Effector memory CD8-positive, alpha-beta T cell (primary cell): ENCODE measurements at places on chromosomes 7 and 10.

DNA sequence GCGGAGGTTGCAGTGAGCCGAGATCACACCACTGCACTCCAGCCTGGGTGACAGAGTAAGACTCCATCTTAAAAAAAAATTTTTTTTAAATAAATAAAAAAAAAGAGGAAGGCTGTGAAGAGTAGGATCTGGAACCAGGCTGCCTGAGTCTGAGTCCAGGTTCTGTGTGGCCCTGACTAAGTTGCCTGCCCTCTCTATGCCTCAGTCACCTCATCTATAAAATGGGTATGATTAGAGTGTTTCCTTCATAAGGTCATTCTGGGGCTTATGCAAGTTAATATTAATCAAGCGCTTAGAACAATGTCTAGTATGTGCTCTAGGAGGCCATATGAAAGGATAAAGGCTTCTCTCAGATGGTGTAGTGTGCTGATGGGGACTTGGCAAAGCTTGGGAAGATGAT, 12.3 kb downstream of the COL26A1 start:
- no peak for DNase-seq

- DNase-seq = no peak
Observed at GRCh38 chr10:58585435-58585834, 72.8 kb downstream of the BICC1 start.

DNA sequence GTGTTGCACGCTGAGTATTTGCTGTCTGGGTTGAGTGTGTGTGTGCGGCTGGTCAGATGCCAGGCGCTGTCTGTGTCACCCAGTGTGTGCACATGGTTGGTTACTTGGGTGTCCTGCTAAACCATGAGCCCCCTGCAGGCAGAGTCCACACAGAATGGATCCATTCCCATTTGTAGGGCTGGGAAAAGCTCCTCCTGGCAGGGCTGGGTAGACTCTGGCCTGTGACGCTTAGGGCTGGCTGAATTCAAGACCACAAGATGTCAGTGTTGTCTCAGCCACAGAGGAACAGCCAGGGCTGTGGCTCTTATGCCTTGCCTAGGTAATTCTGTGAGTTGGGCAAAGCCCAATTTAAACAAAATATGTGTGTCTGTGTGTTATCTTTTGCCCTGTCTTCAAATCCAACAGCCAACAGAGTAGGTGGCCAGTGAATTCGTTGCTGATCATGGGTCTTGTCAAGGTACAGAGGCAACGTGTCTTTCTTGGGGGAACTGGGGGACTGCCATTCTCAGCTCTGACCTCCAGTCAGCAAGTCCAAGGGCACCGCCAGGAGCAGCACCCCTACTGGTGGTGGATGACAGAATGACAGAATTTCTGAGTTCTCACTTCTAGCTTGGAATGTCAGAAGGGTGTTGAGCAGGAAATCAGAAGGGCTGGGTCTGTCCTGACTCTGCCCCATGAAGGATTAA, 285.1 kb downstream of the CCSER2 start:
- DNase-seq = no peak

- DNase-seq = no peak
Observed at GRCh38 chr7:90769036-90769435, 172.9 kb downstream of the CDK14 start.

- no peak for DNase-seq
Observed at GRCh38 chr7:71782051-71782450, 630.1 kb downstream of the CALN1 start.

DNA sequence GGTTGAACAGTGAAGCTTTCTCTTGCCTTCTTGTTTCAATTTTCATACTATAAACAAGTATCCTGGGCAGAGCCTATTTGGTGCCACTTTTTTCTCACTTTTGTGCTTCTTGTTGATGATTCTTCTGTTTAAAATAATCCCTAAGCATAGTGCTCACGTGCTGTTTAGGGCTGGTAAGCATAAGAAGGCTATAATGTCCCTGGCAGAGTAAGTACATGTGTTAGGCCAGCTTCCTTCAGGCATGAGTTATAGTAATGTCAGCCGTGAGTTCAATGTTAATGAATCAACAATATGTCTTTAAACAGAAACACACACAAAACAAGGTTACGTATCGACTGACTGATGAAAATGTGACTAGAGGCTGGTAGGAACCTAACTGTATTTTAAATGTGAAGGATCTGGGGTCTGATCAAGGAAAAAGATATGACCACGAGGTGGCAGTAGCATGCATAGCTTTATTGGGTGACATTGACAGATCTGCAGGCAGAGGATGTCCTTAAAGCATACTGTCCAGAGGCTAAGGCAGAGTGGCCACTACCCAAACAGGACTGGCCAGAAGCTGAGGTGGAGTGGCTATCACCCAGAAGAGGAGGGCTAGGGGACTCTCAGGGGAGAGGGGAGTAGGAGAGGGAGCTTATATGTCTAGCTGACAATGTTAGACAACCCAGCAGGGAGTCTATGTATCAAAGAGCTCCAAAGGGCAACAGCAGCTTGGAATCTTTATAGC, 113.7 kb downstream of the BRAF start:
- DNase-seq = peak; percentile 73

DNA sequence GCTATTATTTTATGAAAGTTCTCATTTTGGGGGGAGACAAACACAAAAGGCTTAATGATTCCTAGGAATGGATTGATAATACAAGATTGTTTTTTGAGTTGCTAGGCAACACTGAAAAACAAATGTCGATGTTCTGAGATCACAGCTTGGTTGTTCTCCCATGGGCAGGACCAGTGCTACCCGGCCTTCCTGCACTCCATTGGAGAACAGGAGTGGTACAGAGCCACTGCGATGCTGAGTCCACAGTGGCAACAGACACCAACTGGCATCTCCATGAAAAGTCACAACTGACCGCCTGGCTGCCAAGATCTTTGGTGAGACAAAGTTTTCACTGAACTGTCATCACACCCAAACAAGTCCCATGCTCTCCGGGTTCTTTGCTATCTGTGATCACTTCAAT, 68.9 kb upstream of the NMT2 start:
- DNase-seq = no peak

- no peak for DNase-seq
Observed at GRCh38 chr7:26705567-26705966, 158.8 kb downstream of the SKAP2 start.

DNA sequence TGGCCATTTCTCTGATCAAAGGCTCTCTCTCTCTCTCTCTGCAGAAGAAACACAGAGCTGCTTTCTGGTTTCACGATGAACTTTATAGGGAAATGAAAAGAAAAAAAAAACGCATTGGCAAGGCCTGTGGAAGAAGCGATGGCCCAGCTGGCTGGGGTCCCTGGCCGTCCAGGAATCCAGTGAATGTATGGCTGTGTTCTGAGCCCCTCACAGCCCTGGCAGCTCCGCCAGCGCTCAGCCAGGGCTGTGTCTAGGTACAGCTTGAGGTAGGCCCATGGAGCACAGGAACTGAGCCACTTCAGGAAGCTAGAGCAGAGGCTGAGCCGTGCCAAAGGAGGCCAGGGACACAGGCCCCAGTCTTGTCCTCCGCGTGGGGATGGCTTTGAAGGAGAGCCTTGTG, 13.1 kb upstream of the UCMA start:
- DNase-seq = no peak

DNA sequence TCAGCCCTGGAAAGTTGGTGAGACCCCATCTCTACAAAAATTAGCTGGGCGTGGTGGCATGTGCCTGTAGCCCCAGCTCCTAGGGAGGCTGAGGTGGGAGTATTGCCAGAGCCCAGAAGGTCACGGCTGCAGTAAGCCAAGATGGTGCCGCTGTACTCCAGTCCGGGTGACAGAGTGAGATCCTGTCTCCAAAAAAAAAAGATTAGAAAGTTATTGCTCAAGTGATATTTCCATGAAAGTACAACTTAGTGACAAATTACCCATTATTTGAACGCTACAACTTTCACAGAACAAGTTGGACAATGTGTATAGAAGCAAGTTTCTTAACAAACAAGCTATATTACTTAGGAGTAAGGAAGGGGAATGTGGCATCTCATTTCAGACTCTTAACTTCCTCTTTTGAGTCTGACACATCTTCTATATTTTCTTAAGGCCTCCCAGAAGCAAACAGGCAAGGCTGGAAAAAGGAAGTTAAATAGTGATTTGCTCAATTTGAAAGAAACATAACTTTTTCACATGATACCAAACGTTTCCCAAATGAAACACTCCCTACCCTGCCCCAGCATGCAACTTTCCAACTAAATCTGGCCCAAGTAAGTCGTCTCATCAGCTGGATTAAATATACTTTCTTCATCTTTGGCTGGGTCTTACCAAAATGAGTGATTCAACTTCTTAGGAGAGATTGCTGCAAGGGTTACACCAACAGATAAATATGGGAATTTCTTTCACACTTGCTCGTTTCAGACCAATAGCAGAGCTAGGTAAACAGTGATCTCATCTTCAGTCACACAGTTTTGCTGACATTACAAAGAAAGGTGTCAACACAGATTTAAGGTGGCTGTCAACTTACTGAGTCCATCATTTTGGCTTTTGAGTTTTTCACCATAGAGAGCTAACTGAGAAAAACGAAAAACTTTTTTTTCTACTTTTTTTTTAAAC, 66.3 kb upstream of the KLF6 start:
- DNase-seq = no peak

DNA sequence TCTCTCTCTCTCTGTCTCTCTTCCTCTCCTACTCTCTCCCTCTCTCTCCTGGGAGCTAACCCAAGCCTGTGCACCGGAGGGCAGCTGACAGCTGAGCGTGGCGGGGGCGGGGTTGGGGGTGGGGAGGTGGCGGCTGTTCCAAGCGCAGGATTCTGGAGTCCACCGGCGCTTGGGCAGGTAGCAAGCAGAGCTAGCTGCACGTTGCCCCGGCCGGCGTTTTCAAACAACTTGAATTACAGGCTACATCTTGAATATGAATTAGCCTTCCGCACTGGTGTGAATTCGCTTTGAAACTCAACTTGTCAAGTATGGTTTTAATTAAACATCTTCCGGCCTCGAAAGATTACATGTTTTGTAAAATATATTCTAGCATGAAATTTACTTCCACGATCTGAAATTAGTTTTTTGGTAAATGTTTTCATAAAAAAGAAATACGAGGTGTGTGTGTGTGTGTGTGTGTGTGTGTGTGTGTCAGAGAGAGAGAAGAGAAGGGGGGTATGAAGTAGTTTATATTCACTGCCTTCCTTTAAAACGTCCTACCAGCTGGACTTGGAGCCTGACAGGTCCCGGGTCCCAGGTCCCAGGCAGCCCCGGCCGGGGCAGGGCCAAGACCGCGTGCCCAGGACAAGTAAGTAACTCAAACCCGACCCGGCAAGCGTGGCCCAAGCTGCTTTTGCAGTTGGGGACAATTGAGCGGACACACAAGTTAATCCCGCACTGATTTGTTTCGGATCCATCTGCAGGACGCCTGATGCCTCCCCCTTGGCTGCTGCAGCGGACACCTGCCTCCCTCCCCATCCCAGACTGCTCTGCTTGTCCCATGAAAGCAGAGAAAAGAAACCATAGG, 9.0 kb upstream of the DLX6 start:
- no peak for DNase-seq

GRCh38 chr10:47043928-47044538, 132.8 kb downstream of the PTPN20 start:
- DNase-seq = no peak

GRCh38 chr10:122018951-122019413, 30.0 kb downstream of the TACC2 start:
- no peak for DNase-seq

- DNase-seq = no peak
Observed at GRCh38 chr7:135509589-135509838, 388 bp downstream of the CNOT4 start.

DNA sequence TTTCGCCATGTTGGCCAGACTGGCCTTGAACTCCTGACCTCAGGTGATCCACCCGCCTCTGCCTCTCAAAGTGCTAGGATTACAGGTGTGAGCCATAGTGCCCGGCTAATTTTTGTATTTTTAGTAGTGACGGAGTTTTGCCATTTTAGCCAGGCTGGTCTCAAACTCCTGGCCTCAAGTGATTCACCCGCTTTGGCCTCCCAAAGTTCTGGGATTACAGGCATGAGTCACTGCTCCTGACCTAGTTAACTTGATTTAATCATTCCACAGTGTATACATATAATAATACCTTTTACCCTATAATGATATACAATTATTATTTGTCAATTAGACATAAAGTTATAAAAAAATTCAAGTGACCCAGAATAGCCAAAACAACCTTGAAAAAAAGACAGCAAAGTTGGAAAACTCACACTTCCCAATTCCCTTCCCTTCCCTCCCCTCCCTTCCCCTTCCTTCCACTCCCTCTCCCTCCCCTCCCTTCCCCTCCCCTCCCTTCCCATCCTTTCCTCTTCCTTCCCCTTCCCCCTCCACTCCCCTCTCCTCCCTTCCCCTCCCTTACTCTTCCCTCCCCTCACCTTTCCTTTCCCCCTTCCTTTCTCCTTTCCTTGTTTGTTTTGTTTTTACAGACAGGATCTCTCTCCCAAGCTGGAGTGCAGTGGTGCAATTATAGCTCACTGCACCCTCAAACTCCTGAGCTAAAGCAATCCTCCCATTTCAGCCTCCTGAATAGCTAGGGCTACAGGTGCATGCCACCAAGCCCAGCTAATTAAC, 14.8 kb upstream of the ZMIZ2 start:
- no peak for DNase-seq

GRCh38 chr10:61894133-61894532, 7.4 kb upstream of the ARID5B start:
- no peak for DNase-seq

GRCh38 chr7:127995881-127996215, 35.4 kb downstream of the LRRC4 start:
- DNase-seq = no peak

DNA sequence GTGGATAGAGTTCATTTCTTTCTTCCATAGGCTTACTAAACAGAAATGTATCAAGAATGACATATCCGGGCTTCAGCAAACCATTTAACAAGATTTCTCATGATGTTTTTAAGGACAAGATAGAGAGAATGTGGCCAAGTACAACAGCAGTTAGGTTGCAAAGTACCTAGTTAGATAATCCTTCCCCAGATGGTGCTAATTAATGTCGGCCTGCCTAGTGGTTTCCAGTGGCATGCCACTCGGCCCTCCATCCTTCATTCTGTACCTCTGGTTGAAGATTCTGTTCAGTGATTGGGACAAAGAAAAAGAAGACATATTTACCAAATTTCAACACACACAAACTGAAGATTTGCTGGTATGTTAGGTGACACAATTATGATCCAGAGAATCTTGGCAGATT, 212.1 kb downstream of the MACC1 start:
- DNase-seq = no peak

GRCh38 chr10:124220971-124221355, 127.6 kb upstream of the CHST15 start:
- DNase-seq = no peak
